ENCODE measurements at places on chromosomes 16 and 17. TPM values are rescaled to one million over a fixed set of nuclear protein-coding genes. Genes with fewer than 3 reads are reported as not detected.

The TP53TG3C gene
- total RNA-seq = not detected

The ACAP1 gene
- 3.2 TPM for total RNA-seq

The NECAB2 gene
- not detected for total RNA-seq

The PTX4 gene
- not detected for total RNA-seq

The ABCC3 gene
- 93.7 TPM for total RNA-seq
